ENCODE measurements at places on chromosomes 5 and 9.

DNA sequence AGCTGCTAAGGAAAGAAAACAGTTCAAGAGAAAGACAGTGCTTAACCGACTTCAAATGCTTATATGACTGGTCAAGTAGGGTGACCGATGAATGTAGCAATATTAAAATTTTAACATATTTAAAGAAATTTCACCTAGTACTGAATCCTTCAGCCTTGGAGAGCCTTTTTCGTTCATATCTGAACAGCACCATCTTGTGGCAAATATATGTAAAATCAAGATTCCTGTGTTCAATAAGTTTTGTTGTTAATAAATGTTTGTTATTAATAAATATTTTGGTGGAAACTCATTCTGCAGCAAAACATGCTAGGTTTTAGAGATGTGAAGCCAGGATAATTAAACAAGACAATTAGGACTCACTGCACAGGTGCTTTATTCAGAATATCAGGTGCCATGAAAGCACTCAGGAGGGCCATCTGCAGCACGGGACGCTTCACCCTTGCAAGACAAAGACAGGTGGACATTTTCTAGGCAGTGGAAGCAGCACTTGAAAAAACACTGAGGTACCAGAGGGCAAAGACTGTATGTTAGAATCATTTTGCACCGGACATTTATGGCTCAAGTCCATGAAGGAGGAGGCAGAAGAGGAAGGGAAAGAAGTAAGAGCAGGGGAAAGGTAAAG is 15.6 kb downstream of the TICAM2 start:
- DNase-seq = no peak

DNA sequence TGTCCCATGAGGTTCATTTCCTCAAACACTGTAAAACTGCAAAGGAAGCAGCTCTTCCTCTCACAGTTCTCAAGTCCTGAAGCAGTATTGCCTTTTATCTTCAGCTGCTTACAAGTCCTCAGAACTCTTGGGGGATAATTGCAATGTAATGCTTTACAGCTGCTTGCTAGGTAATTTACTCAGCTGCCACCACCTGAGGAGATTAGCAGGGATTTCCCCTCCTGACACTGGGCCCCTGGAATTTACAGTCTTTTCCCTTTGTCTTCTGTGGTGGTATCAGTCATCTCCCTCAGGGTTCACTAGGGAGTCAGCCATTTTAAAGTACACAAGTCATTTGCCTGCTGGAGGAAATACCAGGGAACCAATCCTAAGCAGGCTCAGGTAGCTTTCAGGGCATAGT is 754.3 kb upstream of the GRAMD2B start:
- DNase-seq = no peak

DNA sequence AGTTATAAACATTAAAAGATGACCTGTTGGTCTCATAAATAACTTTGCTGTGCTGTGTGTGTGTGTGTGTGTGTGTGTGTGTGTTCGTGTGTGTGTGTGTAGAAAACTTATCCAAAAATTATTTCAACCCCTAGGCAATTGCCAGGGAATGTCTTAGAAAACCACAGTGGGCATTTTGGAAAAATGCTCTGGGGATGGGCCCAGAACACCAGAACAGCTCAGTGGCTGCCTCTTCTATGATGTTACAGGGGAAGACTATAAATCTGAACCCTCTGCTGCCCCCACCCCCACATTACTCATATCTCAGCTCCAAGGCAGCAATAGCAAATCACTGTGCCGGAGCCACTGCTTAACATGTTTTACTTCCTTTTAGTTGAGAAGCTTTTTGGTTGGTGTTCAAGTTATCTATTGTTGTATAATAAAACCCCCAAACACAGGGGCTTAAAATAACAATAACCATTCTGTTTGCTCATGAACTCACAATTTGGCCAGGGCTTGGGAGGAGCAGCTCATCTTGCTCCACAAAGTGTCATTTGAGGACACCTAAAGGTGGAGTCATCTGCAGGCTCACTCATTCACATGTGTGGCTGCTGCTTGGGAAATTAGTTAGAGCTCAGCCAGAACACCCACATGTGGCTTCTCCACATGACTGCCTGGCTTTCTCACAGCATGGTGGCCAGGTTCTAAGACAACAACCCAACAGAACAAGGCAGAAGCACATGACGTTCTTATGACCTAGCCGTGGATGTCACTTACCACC is 40.4 kb downstream of the ACTBL2 start:
- DNase-seq = no peak

DNA sequence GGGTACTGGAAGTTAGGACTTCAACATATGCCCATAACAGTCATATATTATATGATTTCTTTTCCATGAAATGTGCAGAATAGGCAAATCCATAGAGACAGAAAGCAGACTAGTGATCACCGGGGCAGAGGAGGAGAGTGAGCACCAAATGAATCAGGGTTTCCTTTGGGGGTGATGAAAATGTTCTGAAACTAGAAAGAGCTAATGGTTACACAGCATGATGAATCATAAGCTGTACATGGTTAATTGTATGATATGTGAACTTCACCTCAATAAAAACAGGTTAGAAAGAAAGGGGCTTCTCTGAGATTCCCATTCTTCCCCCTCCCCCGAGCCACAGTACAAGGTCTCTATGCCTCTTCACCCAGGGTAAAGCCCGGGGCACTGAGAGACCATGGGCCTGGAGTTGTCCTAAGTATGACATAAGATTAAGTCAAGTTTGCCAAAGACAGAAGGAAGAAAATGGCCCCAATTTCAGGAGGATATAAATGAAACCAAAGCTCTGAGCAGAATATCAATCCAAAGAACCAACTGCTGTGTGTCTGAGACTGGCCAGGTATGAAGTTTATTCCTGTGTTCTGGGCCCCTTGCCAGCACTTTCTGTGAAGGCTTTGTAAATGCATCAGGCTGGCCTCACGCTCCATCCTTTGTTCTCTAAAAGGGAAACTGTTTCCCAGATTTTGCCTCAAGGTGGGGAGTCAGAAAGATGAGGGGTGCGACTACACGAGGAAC is 243.8 kb downstream of the CDK5RAP2 start:
- DNase-seq = no peak

- DNase-seq = no peak
Measured at GRCh38 chr5:95285409-95285755, 488 bp upstream of the MCTP1 start.

- no peak for DNase-seq
Measured at GRCh38 chr9:136928591-136928990, 15.9 kb downstream of the FBXW5 start.

DNA sequence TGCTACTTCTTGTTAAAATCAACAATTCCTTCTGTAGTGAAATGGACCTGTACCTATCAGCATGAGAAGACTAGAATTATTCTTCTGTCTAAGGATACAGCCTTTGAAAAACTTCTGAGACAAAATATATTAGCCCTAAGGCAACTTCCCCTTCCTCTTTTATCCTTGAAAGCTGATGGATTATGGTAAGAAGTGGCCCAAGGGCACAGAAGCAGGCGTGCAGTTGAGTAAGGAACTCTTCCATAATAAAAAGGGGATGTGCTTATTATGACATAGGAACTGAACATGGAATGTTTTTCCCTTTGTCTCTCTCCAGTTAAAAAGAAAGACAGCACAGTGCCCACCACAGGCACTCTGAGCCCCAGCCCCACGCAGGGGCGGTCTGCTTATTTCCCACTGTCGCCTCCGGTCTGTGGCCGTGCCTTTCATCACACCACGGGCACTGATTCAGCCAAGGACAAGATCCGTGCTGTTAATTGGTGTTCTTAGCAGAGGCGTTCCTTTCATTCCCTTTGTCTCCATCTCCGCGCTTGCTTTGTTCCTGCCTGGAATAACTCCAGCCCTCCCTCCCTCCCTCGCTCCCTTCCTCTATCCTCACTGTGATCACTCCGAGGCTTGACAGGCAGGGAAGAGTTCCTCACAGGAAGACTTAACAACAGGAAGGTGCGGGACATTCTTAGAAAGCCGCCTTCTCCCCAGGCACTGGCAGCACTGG is 135.9 kb upstream of the OTULINL start:
- no peak for DNase-seq

DNA sequence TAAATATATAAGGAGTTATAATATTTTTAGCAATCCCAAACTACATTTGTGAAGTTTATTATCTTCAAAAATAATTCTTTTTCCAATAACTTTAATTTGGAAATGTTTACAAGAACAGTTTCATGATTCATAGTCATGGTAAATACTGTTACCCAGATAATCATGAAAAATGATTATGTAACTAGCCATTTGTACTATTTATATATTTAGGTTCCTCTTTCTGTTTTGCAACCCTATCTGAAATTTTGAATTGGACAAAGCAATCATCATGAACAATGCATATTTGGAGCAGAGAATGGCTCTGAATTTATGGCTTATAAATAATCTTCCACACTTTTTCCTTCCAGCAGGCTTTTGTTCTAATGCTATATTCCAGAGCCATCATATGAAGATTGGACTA is 499.7 kb downstream of the SLCO4C1 start:
- no peak for DNase-seq

GRCh38 chr5:122310889-122311288 is 1.1 kb upstream of the SNCAIP start:
- no peak for DNase-seq

DNA sequence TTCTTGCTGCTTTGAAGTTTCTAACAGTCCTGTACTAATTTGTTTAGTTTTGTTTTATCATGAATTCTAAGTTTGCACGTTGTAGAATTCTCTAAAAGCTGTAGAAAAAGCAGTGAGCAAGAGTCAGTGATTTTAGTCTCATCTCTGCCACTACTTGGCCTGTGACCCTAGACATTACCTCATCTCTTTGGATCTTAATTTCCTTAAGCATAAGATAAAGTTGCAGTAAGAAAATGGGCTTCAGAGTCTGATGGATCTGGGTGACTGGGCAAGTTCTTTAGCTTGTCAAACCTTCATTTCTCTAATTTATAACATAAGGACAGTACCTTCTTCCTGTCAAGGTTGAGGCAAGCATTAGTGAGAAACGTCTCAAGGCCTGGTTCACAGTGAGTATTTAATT is 247.9 kb downstream of the DMRT2 start:
- no peak for DNase-seq

DNA sequence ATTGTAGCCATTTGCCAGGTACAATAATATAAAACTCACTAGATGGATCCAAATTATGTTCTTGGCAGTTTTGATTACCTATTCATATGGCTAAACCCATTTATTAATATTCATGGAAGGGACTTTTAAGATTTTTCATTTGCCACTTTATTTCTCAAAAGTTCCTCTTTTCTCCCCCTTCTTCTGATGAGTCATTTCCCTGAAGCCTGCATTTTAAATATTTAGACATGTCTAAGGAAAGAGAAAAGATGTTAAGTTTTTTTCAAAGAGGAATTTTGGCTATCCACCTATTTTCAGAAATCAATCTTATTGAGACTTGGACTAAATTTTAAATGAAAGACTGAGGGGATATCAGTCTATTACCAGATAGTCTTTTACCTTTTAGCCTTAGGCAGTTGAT is 1189.4 kb downstream of the EFNA5 start:
- DNase-seq = no peak

- no peak for DNase-seq
Measured at GRCh38 chr5:152405145-152405544, at the start of gene NMUR2. Gene NMUR2 (minus strand): TSS chr5:152405279. CDS start chr5:152405113, 166 bp downstream.

GRCh38 chr5:145162626-145163025 is 672.5 kb downstream of the PRELID2 start:
- no peak for DNase-seq
